Astrocyte (in vitro differentiated cells and primary cell): ENCODE measurements at places on chromosomes 5 and 9. TPM values are rescaled to one million over a fixed set of nuclear protein-coding genes. Genes with fewer than 3 reads are reported as not detected.
A peak's percentile ranks its signal among the peaks of the same experiment; 100 is the strongest.

DNA sequence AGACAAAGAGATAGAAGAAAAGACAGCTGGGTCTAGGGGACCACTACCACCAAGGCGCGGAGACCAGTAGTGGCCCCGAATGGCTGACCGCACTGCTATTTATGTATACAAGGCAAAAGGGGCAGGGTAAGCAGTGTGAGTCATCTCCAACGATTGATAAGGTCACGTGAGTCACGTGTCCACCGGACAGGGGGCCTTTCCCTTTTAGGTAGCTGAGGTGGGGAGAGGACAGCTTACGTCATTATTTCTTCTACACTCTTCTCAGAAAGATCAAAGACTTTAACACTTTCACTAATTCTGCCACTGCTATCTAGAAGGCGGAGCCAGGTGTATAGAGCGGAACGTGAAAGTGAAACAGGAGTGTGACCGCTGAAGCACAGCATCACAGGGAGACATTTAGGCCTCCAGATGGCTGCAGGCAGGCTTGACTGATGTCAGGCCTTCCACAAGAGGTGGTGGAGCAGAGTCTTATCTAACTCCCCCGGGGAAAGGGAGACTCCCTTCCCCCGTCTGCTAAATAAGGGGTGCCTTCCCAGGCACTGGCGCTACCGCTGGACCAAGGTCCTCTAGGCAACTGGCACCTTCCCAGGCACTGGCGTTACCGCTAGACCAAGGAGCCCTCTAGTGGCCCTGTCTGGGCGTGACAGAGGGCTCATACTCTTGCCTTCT, 6.1 kb upstream of the PRR16 start:
- peak; percentile 20 for DNase-seq

- peak; percentile 79 for DNase-seq
Observed at GRCh38 chr5:149406203-149406978, 27.3 kb upstream of the IL17B start.

DNA sequence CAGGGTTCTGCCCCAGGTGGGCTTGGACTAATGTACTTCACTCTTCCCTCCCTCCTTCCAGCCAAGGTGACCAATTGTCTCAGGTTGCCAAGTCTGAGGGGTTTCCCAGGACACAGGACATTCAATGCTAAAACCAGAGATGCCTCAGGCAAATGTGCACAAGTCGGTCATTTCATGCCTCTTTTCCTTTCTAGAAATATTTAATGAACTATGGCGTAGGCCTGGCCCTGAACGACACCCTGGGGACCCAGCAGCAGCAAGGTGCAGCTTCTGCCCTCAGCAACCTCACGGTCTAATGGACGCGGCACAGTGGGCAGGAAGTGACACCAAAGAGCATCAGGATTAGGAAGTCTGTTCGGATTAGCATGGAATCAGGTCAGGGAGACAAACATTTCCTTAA, 148.1 kb downstream of the MTX3 start:
- DNase-seq = no peak

- DNase-seq = no peak
Observed at GRCh38 chr9:120716483-120716882, 2.2 kb upstream of the MEGF9 start.

GRCh38 chr9:116757030-116757429, 69.9 kb downstream of the TRIM32 start:
- no peak for DNase-seq

DNA sequence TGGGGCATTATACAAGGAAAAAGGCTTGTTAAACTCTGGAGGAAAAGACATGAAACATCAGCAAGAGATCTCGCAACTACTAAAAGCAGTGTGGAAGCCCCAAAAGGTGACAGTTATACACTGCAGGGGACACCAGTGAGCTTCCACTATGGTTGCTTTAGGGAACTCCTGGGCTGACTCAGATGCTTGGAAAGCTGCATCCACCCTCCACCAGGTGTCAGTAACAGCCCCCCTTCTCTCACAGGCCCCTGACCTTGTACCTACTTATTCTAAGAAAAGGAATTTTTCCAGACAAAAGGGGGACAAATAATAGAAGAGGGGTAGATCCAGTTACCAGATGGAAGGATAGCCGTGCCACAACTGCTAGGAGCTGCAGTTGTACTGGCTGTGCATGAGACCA, 154.4 kb upstream of the COX7C start:
- DNase-seq = no peak

GRCh38 chr9:93276973-93277372, 93.0 kb downstream of the WNK2 start:
- no peak for DNase-seq

GRCh38 chr5:375336-375920, 53.9 kb downstream of the AHRR start:
- no peak for DNase-seq

DNA sequence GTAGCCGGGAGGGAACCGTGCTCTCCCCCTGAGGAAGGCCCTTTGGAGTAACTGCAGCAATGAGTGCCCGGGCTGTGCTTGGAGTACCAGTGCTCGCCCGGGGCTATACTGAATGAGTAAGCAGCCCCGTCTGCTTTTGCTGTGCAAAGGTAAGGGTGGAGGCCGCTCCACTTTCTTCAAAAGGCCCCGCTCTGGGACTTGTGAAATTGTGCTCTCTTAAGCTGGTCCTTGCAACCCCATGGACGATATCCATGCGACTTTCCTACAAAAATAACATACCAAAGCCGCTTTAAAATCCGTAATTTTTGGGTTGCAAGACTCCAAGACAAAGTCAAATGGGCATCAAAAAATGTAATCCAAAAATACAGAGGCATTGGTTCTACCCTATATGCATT, 578 bp upstream of the TNFAIP8 start:
- no peak for DNase-seq

DNA sequence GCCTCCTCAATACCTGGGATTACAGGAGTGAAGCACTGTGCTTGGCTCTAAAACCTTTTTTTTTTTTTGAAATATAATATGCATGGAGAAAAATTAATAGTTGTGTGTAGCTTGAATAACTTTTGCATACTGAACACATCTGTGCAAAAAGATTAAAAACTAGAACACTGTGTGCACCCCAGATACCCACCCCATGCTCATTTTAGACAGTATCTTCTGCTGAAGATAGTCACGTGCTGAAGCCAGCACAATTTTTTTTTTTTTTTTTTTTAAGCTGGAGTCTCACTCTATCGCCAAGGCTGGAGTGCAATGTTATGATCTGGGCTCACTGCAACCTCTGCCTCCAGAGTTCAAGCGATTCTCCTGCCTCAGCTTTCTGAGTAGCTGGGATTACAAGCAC, 39.9 kb downstream of the C9orf153 start:
- DNase-seq = no peak

DNA sequence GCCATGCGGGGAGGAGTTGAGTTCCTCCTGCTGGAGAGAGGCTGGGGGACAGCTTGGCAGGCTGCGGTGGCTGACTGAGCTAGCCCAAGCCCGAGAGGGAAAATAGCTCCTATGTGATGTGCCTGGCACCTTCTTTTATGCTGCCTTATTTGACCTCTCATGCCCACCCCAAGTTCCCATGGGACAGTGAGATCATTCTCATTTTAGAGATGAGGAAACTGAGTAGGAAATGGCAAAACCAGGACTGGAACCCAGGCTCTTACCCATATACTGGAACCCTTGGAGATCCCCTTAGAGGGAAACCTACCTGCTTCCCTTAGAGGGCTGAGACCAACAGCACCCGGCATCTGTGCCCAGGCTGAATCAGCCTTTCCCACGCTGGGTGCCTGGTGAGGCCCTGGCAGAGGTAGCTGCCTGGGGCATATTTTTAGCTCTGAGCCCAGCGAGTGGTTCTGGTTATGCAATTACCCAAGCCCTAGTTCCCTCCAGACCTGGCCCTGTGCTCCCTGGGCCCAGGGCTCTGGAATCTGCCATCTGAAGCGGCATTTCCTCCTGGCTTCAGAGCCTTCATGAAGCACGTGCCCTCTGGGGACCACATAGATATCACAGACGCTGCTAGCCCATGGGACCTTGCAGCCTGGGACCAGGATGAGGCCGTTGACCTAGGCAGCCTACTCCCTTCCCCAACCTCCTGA, 23.6 kb downstream of the COL27A1 start:
- DNase-seq = no peak

GRCh38 chr5:138829341-138829740, 45.8 kb downstream of the LRRTM2 start:
- DNase-seq = no peak

DNA sequence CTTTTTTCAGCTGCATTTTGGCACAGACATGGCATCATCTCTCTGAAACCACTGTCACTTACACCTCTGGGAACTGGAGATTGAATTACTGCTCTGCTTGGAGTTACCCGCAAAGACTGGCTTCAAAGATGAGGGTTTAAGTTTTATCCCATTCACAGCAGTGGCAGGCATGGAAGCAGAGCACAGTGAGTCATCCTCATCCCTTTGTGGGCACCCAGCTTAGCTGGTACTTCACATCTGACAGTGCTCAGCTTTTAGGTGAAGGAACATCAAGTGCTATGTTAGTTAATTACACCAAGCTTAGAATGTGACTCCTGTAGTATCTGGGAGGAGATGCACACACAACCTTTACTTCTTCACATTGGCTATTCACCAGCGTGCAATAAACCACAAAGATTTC, 24.8 kb upstream of the ALDH1A1 start:
- DNase-seq = no peak

- no peak for DNase-seq
Observed at GRCh38 chr5:79831381-79832309, 142.0 kb downstream of the CMYA5 start.

- DNase-seq = no peak
Observed at GRCh38 chr9:71490810-71491209, 277.5 kb downstream of the CEMIP2 start.

DNA sequence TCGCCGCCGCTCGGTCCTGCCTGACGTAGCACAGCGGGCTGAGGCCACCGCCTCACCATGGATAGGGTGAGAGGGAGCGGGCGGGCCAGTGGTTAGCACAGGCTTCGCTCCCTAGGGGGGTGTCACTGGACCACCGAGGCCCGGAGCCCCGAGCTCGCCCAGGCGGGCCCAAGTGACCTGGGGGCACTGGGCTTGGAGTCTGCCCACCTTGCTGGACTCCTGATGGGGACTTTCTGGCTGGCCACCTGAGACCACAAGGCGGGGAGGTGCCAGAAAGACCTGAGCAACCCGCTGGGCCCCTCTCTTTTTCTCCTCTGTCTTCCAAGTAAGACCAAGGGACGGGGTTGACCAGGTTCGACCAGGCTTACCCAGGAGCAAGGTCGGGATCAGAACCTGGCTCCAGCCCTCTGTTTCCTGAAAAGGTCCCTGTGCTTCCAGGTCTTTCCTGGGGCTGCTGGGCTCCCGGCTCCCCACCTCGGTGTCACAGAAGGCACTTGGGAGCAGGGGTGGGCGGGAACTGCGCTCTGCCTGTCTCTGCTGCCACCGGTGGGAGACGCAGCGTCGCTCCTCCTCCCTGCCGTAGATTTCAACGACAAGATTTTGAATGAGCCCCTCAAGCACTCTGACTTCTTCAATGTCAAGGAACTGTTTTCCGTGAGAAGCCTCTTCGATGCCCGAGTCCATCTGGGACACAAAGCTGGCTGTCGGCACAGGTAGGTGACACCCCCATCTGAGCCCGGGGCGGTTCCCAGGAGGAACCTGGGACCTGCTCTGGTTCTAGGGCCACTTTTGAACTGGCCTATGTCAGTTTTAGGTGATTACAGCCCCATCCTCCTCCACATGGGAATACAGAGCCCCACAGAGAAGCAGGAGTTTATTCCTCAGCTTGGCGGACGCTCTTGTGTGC, 1.0 kb downstream of the MRPS2 start:
- DNase-seq = no peak

DNA sequence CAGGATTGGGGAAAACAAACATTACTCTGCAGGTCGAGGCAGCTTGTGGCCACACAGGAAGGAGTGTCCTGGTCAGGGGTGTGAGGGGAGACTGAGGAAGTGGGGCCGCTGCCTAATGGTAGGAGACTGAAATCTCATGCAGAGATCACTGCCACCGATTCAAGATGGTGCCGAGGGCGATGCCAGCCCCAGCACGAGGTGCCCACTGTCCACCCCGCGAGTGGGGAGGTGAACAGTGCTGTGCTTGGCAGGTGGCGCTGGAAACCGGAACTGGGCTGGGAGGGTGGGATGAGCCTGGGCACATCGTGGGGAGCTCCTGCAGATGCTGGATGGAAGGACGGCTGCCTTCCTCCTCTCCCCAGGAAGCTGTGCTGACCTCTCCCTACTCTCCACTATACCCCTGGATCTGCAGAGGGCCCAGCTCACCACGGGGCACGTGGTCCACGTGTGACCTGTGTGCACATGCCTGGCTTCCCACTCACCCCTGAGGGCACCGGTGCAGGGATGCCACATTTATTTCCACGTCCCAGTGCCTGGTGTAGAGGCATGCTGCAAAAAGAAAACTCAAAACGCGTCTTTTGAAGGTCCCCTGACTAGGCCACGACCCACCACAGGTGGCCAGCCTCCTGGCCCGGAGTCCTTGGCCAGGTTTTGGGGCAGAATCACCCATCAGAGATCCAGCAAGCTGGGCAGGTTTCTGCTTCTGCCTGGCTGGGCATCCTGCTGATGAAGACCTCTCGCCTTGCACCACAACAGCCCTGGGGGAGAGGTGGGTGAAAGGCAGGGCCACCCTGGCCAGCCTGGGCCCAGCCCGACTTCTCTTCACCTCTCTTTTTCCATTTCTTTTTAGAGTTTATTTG, 71.7 kb upstream of the FCN1 start:
- DNase-seq = no peak

- DNase-seq = no peak
Observed at GRCh38 chr5:14276380-14276779, 133.2 kb downstream of the TRIO start.

ZNF366 gene
- total RNA-seq = not detected in 2 replicates

IFNE gene
- 0.26 and 0.57 TPM in 2 replicates for total RNA-seq

ORM2 gene
- total RNA-seq = not detected in 2 replicates

IDNK gene
- total RNA-seq = 1.3 and 1.8 TPM in 2 replicates

PCDHA12 gene
- 13.8 and 16.0 TPM in 2 replicates for total RNA-seq

TAL2 gene
- total RNA-seq = not detected in 2 replicates

PCDHGA4 gene
- 0.48 and 0.50 TPM in 2 replicates for total RNA-seq

FLT4 gene
- total RNA-seq = 3.7 and 7.2 TPM in 2 replicates

C1QTNF2 gene
- total RNA-seq = 0.62 and 0.64 TPM in 2 replicates

FSTL4 gene
- not detected in 2 replicates for total RNA-seq

SV2C gene
- 0.05 TPM in 2 replicates for total RNA-seq

IL17B gene
- 0.54 and 0.60 TPM in 2 replicates for total RNA-seq

BTNL3 gene
- not detected in 2 replicates for total RNA-seq

CNTFR gene
- 6.6 and 7.4 TPM in 2 replicates for total RNA-seq

PKD2L2 gene
- total RNA-seq = not detected in 2 replicates

SPATA31C1 gene
- not detected in 2 replicates for total RNA-seq

RFX3 gene
- 12.1 and 12.6 TPM in 2 replicates for total RNA-seq

OTP gene
- 0.16 and 0.17 TPM in 2 replicates for total RNA-seq

HAVCR2 gene
- 7.4 and 10.0 TPM in 2 replicates for total RNA-seq

SLC34A3 gene
- total RNA-seq = 0.09 TPM in 1 of 2 replicates, not detected in the other

RBM18 gene
- total RNA-seq = 28.6 and 29.1 TPM in 2 replicates

DAB2 gene
- 76.8 and 84.5 TPM in 2 replicates for total RNA-seq

FSD1L gene
- 4.7 and 7.0 TPM in 2 replicates for total RNA-seq

OR1Q1 gene
- not detected in 2 replicates for total RNA-seq

FBN2 gene
- total RNA-seq = 105 and 176 TPM in 2 replicates

RNF208 gene
- 4.3 and 4.9 TPM in 2 replicates for total RNA-seq
